ENCODE measurements at places on chromosomes 13 and 19.

DNA sequence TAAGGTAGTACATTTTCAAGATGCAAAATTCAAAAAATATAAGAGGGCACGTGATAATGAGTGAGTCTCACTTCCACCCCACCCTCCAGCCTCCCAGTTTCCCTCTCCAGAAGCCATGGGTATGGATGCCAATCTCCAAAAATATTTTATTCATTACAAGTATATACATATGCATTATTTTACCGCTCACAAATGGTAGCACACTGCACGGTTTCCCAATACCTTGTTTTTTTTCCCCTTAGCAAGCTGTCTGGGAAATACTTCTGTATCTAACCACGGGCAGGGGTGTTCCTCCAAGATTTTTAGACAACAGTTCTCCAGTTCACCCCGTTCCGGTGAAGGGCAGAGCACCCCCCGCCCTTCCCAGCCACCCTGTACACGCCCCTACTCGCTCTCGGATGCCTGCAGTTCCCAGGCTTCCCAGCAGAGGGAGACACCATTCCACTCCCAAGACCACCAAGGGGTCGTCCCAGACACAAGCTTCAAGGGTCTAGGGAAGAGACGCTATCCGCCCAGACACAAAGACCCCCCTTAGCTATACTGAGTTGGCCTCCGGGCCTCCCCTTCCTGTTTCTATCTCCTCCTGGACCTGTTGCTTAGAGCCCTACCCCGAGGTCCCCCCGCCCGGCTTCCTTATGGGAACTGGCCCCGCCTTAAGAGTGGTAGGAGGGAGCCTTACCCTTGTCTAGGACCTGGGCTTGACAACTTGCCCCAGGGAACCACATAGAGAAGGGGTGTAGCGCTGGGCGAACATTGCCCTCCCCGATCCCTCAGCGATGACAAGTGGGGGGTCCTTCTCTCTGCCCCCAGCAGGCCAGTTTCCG, 1.1 kb upstream of the FXYD3 start:
- peak overlapping the region; percentile 64 for H3K4me3 ChIP-seq
- H3K4me1 ChIP-seq: peaks cover 6% of the 10 kb centered on the region
- H3K27ac ChIP-seq: no peak overlapping the region
- DNase-seq: no peak
- no peaks in the 10 kb centered on the region for H3K36me3 ChIP-seq

DNA sequence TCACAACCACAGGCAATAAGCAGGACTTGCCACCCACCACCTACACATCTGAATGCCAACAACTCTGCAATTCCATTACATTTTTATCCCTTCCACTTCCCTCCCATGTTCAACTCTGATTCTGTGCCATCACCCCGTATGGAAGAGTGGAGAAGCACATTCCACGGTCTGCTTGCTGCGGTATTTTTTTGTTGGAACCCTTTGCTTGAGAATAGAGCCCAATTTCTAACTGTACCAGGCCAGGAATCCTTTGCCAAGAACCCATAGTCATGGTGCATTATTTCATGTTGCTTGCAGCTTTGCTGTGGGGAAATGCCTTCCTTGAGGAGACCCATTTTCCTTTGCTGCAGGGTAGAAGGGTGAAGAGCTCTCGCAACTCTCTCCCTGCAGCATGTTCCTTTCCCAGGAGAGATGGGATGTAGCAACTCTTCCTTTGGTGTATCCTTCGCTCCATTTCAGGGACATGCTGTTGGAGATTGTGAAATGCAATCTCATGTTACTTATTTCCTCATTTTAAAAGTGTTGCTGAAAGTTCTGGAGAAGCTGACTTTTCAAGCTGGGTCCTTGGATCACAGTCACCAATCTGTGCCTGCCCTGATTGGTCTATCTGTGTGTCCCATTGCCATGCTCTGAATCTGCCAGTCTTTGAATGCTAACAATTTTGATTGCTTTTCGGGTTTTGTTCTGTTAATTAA, 69.8 kb upstream of the STARD13 start:
- no peak for DNase-seq
- H3K27ac ChIP-seq: no peak overlapping the region
- no peaks in the 10 kb centered on the region for H3K36me3 ChIP-seq
- no peak overlapping the region for H3K4me3 ChIP-seq

DNA sequence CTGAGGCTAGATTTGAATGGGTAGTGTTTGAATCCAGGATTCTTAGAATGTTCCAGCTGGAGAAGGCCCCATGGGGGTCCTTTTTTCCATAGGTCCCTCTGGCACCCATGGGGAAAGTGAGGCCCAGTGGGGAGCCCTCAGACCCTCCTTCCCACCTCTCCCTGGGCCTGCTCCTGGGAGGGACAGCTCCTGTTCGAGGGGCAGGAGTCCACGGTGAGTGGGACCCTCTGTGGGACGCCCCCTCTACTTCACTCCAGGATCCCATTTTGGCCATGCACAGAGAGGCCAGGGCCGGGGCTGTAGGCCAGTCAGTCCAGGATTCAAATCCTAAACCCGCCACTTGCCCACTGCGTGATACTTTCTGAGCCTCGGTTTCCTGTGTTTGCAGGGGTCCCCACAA, 7.6 kb downstream of the MEF2B start:
- DNase-seq: no peak
- H3K36me3 ChIP-seq: no peaks in the 10 kb centered on the region
- no peaks in the 10 kb centered on the region for H3K4me1 ChIP-seq
- H3K4me3 ChIP-seq: no peak overlapping the region
- H3K27me3 ChIP-seq: no peaks in the 10 kb centered on the region

DNA sequence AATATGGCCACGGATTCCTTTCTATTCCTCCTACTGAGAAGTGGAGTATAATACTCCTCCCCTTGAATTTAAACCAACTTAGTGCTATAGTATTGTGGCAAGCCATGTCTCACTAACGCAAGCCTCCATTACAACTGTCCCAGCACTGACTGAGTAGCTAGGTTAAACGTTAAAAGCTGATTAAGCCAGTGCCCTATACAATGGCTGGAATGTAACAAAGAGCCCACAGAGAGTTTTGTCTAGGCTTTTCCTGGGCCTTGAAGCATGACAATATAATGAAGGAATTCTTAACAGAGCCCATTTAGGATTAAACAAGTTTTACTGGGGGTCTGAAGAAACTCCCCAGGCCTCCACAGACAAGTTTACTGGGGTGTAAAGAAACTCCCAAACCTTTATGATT, 254.5 kb upstream of the DACH1 start:
- H3K27ac ChIP-seq: no peak overlapping the region
- no peaks in the 10 kb centered on the region for H3K36me3 ChIP-seq
- no peak overlapping the region for H3K4me3 ChIP-seq
- DNase-seq: no peak

DNA sequence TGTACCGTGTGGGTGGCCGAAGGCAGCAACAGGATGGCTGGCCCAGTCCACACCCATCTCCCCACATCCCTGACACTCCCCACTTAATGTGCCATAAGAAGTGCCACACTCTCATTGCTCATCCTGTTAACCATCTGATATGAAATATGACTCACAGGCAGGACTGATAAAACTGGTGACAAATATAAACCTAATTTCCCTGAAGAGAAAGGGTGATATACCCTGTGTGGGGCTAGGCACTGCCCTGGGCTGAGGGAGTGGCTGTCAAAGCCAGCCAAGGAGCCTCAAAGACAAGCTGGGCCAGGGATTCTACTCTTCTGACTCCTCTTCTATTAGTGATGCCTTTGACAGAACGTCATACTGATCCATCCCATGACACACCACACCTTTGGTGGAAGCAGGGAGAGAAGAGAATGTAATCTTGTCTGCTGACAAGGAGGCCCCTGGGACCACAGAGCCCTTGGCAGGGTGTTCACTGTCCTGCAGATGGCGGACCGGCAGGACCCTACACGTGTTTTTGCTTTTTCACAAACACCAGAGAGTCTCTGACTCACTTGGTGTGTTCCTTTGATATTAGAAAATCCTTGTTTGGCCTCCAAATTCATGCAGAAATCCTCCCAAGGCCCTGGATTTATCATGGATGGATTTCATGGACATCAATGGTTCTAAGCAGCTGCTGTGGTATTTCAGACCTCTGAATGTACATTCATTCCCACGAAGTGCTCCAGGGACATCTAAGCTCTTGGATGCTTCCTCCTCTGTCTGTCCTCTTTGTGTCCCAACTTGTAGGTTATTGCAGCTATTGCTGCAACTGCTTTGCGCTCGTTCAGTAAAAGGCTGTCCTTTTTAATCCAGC, 98.0 kb upstream of the WASF3 start:
- no peaks in the 10 kb centered on the region for H3K4me1 ChIP-seq
- no peaks in the 10 kb centered on the region for H3K36me3 ChIP-seq
- no peak overlapping the region for H3K4me3 ChIP-seq
- no peak for DNase-seq
- no peak overlapping the region for H3K27ac ChIP-seq
- H3K27me3 ChIP-seq: no peaks in the 10 kb centered on the region

DNA sequence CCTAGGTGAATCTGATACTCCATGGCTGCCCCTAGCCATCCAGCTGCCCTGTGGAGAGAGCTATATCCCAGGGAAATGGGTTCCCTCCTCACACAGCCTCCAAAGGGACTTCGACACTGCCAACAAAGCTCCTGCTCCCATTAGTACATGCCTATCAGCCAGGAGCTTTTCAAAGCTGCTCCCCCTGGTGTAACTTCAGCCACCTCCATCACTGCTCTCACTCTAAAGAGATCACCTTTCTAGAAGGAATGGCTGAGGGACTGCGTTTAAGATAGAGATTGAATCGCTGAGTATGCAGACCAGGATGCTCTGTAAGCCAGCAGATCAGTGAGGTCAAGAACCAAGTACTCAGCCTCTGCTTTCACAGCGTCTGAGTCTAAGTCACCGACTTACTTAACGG, 213.7 kb downstream of the NALCN start:
- no peaks in the 10 kb centered on the region for H3K36me3 ChIP-seq
- H3K27me3 ChIP-seq: no peaks in the 10 kb centered on the region
- peaks cover 12% of the 10 kb centered on the region for H3K4me1 ChIP-seq
- no peak overlapping the region for H3K27ac ChIP-seq
- no peak for DNase-seq
- H3K4me3 ChIP-seq: no peak overlapping the region

DNA sequence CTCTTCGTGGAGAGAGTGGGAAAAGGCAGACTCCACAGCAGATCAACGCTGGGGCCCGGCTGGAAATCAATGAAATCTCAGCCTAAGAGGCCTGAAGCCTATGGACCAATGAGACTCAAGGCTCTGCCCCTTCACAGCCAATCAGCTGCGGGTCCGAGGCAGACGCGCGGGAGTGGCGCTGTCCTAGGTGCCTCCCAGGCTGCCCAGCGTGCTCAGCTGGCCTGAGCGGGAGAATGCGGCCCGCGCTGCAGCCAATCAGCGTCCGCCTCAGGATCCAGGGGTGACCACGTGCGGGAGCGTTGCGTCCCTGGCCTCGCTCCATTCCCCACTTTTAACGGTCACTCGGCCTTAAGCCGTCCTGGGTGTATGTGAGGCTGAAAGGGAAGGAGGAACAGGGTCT, at the start of gene ZBTB32:
Gene ZBTB32, plus strand, starts transcription at position 341 of the 400 bp plus-strand sequence. CDS start 10,069 bp downstream, outside the sequence.
- H3K4me1 ChIP-seq: no peaks in the 10 kb centered on the region
- no peak within 1 kb of the TSS for H3K27ac ChIP-seq
- no peak within 1 kb of the TSS for H3K4me3 ChIP-seq
- H3K27me3 ChIP-seq: no peaks in the 10 kb centered on the region
- no peaks in the 10 kb centered on the region for H3K36me3 ChIP-seq

DNA sequence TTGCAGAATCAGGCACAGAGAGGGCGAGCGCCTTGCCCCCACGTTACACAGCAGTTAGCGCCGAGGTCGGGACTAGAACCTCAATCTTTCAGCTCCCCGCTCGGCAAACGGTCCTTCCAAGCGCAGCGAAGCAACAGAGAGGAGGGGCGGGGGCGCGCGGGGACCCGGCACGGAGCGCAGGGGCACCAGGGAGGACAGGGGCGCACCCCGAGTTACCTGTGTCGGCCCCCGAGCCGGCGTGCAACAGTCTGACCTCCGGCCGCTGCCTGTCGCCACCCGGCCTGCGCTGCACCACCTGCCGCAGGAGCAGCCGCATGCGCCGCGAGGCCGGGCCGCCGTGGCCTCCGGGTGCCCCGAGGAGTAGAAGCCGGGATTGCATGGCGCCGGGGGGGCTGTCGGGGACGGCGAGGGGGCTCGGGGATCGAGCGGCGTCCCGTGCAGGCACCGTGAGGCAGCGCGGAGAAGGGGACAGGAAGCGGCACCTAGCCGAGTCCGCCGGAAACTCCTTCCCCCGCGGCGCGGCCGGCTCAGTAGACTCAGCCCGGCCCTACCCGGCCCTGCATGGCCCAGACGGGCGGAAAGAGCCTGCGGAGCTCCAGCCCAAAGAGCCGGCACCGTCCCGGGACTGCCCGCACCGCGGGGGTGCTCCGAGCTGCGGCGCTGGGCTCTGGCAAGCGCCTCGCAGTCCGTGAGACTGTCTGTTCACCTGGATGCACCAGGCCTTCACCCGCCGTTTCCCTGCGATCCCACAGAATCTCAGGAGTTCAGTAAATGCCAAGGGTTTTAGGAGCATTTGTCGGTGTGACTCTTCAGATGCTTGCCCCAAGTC, at the start of gene VWA8:
Gene VWA8, minus strand, starts transcription at position 473 of the 829 bp plus-strand sequence. Its CDS starts 94 bp downstream, at position 379.
- peak; percentile 21 for DNase-seq
- H3K27ac ChIP-seq: peak within 1 kb of the TSS; percentile 77
- no peaks in the 10 kb centered on the region for H3K36me3 ChIP-seq
- H3K4me3 ChIP-seq: peak within 1 kb of the TSS; percentile 97
- H3K4me1 ChIP-seq: peaks cover 24% of the 10 kb centered on the region

DNA sequence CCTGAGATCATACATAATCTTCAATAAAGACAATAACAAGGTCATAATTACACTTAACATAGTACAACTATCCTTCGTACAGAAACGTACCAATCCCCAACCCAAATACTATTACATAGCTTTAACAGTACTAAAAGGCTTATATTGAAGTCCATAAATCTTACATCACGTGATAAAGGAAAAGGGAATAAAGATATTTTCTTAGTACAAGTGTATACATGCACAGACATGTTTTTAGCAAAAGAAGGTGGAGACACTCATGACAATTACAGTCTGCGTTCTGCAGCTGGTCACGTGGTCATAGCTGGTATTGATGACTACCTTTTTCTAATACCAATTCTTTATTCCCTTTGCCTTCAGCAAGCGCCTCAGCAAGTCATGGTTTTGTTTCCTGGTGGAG, 464.5 kb upstream of the SLITRK5 start:
- DNase-seq: no peak
- no peaks in the 10 kb centered on the region for H3K27me3 ChIP-seq
- no peak overlapping the region for H3K27ac ChIP-seq
- no peak overlapping the region for H3K4me3 ChIP-seq

DNA sequence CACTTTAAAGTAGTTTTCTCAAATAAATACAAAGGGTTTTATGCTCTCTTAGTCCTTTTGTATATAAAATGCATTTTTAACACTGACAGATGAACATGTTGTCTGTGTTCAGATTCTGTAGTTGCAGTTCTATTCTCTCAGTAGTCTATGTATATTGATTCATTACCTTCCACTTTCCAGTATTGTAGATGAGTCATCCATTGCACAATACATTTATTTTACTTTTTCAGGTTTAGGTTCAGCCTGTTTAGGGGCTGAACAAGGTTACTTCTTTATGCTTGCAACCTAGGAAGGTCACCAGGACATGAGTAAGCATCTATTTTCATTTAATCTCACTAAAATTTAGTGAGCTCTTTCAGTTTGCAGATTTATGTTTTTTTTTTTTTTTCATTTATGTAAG, 173.6 kb downstream of the NALCN start:
- no peak for DNase-seq
- no peaks in the 10 kb centered on the region for H3K4me1 ChIP-seq
- no peak overlapping the region for H3K27ac ChIP-seq

Measured in thoracic aorta (tissue), 2 donors.